ENCODE measurements at places on chromosomes 6 and 20.

DNA sequence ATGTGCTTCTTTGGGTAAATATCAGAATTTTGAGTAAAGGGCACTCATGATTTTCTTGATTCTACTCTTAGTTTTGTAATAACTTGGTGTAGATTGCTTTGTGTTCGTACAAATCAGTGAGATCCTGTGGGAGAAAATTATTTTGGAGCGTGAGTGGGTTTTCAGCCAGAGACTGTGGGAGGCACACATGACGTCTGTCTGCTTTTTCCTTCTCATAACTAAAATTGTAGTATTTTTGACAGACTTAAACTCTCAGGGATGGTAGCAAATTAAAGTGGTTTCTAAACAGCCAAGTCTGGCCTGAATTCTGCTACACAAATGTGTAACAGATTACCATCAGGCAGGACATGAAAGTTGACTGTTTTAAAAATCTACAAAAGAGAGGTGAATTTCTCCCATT lies 222.6 kb downstream of the OTOR start:
- no peak for DNase-seq

- peak; percentile 72 for DNase-seq
These were observed 550.5 kb upstream of the MARCKS start for GRCh38 chr6:113306552-113307145.

DNA sequence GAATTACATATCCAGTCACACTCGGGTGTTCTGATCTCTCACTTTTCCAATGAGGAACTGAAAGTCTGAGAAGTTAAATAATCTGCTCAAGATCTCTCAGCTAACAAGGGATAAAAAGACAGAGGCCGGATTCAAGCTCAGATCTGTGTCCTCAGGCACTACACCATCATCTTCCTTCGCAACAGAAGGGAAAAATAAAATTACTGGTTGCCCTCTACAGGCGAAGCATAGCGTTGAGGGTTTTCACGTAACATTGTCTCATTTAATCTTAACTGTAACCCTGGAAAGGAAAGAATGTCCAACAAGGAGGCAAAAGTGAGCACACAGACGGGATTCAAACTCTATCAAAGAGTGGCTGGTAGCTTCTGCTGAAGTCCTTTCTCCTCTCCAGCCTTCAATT lies 67.8 kb upstream of the ANKEF1 start:
- DNase-seq = no peak

- DNase-seq = peak; percentile 49
These were observed 110.2 kb upstream of the RPS6KA2 start for GRCh38 chr6:166737261-166737660.

DNA sequence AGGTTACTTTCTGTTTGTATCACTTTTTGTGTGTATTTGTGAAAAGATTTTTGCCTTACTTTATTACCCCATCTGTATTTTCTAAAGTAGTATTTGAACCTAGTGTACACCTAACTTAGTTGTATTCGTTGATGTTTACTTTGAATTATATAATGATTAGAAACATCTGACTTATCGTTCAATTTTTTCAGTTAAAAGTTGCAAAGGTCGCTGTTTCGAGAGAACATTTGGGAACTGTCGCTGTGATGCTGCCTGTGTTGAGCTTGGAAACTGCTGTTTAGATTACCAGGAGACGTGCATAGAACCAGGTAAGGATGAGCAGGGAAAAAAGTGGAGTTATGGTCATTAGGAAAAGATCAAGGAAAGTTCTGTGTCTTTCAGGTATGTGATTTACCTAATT lies 42.0 kb downstream of the ENPP1 start:
- DNase-seq = no peak

GRCh38 chr20:2313316-2313715 lies 17.5 kb downstream of the TGM3 start:
- DNase-seq = no peak

DNA sequence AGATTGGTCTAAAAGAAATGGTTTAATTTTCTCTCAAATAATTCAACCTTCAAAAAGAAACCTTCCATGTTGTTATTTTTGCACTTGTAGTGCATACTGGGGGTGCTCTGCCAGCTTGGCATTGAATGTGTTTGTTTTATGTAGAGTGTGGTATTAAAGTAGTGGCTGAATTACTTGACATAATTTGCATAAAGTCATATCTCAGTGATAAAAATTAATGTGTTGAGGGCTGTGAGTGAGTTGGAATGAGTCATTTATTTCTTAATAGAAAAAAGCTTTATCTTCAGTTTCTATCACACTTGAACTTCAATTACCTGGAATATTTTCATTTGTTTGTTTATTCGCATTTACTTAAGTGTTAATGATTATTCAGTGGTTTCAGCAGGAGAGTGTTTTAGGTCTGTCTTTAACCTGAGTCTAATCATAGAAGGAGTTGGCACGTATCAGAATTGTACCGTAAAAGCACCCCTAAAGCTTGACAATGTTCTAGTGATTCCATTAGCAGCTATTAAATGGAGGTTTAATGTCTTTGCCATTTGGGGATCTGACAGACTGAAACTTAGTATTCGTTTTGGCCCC lies 801.2 kb upstream of the FLRT3 start:
- no peak for DNase-seq

DNA sequence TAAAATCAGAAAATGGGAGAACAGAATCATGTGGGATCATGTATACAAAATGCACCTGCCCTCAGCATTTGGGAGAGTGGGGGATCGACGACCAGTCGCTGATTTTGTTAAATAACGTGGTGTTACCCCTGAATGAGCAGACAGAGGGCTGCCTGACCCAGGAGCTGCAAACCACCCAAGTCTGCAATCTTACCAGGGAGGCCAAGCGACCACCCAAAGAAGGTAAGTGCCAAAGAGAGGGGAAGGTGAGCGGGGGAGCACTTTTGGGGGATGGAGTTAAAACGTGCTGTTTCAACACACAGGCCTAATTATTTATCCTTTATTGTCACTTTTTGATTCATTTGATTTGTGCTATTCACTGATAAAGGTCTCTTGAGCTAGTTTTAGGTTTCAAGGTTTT lies 4.1 kb downstream of the ADGRB3 start:
- no peak for DNase-seq

- no peak for DNase-seq
These were observed 48.5 kb upstream of the NT5E start for GRCh38 chr6:85401186-85402021.

DNA sequence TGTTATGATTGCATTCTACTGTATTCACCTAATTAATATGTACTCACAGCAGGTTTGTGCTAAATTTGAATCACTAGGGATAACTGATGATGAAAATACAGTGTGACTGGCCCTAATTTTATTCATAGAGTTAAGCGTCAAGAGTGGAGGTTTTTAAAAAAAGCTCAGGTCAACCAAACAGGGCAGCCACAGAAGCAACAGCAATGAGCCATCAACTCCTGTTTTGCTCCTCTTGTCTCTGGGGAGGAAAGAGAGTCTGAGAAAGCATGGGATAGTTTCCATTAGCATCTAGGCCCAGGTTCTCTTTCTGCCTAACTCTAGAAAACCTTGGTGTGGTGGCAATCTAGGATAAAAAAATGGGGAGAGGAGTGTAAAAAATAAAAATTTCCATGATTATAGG lies 122.1 kb downstream of the OGFRL1 start:
- no peak for DNase-seq

DNA sequence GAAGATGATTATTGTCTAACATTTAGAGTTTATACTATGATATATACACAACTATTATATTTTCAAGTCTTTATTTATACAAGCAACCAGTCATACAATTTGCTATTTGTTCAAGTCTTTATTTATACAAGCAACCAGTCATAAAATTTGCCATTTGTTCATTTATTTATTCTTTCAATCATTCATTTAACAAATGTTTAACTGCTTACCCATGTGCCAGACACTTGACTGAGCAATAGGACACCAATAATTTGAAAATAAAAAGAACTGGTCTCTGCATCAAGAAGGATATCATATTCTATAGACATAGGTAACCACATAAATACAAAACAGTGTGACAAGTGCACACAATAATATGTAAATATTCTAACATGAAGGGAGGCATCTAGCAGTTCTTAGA lies 20.3 kb downstream of the GRIK2 start:
- no peak for DNase-seq

DNA sequence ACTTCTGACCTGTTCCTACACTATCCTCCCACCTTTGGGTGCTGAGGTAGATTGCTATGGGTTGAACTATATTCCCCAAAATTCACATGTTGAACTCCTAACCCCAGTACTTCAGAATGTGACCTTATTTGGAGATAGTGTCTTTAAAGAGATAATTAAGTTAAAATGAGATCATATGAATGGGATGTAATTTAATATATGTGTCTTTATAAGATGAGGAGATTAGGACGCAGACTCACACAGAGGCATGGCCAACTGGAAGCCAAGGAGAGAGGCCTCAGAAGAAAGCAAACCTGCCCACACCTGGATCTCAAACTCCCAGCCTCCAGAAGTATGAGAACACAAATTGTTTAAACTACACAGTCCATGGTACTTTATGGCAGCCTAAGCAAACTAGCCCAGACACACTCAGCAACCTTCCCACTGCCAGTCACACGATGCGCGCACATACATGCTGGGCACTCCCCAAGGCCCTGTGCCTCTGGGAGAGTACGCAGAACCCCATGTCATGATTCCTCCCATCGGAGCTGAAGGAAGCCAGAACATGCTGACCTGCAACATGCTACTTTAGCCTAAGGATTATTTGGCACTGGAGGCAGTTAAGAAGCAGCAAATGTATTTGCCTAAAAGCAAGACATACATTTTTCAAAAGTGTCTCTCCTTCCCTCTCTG lies 8.9 kb upstream of the SLC22A1 start:
- peak; percentile 38 for DNase-seq

DNA sequence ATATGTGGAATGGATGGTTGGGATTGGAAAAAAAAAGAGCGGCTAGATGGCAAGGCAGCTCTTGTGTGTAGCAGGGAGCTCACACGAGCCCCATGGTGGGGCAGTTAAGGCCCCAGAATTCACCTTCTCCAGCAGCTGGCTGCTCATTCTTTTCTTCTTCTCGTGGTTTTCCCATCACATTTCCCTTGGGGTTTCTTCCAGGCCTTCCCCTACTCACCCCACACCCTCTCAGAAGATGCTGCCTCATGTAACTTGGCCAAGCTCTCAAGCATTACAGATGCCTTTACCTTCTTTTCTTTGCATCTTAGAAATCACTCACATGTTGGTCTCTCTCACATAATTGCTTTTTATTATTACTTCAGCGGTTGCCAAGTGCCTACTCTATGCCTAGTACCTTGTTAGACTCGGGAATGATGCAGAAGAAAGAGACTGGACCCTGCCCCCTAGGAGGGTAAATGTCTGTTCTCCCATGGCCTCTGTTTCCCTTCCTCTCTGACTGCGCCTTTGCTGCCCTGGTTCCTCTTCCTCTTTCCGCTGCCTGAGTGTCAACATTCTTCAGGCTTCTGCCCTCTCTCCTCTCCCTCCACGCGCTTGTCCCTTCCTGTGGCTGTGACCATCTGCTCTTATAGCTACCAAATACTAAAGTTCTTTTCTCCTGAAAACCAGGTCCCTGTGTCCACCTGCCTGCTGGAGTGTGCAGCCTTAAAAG lies 28.6 kb downstream of the PPARD start:
- no peak for DNase-seq

GRCh38 chr6:16043171-16044135 lies 85.4 kb upstream of the MYLIP start:
- DNase-seq = no peak

GRCh38 chr20:32648761-32649650 lies 24.7 kb downstream of the C20orf203 start:
- no peak for DNase-seq

- DNase-seq = no peak
These were observed 400.1 kb downstream of the CDH4 start for GRCh38 chr20:61652146-61652545.

Data from islet precursor cell (in vitro differentiated cells).